ENCODE measurements at places on chromosomes 7 and 10.

- DNase-seq: no peak
Measured at GRCh38 chr7:19677180-19677579, 31.7 kb downstream of the POLR1F start.

GRCh38 chr7:3504384-3504783, 203.3 kb downstream of the SDK1 start:
- no peak for DNase-seq

- no peak for DNase-seq
Measured at GRCh38 chr7:143490717-143491306, 13.1 kb downstream of the TAS2R41 start.

GRCh38 chr7:118259115-118259514, 34.6 kb downstream of the ANKRD7 start:
- DNase-seq: no peak

- DNase-seq: no peak
Measured at GRCh38 chr7:33186192-33186591, 56.8 kb downstream of the BBS9 start.

GRCh38 chr7:91929463-91929862, 11.2 kb upstream of the AKAP9 start:
- DNase-seq: no peak

GRCh38 chr7:32222251-32222900, 152.2 kb upstream of the PDE1C start:
- DNase-seq: no peak

DNA sequence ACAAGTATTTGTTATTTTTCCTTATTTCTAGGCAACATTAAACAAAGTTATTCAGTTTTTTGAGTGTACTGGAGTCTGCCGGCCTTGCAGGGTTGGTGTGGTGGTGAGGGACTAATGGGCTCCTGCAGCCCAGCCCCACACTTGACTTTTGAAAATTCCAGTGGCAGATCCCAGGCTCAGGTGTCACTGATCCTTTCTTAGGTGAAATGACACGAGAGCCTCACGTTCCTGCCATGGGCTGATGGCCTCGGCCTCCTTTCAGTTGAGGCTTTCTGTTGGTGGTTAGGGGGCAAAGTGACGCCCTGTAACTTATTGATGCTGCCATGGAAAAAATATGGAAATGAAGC, 117.9 kb downstream of the NKX6-2 start:
- DNase-seq: no peak

- DNase-seq: no peak
Measured at GRCh38 chr7:1448958-1449357, 10.3 kb downstream of the MICALL2 start.

- DNase-seq: no peak
Measured at GRCh38 chr10:90966146-90966545, 45.3 kb upstream of the ANKRD1 start.

DNA sequence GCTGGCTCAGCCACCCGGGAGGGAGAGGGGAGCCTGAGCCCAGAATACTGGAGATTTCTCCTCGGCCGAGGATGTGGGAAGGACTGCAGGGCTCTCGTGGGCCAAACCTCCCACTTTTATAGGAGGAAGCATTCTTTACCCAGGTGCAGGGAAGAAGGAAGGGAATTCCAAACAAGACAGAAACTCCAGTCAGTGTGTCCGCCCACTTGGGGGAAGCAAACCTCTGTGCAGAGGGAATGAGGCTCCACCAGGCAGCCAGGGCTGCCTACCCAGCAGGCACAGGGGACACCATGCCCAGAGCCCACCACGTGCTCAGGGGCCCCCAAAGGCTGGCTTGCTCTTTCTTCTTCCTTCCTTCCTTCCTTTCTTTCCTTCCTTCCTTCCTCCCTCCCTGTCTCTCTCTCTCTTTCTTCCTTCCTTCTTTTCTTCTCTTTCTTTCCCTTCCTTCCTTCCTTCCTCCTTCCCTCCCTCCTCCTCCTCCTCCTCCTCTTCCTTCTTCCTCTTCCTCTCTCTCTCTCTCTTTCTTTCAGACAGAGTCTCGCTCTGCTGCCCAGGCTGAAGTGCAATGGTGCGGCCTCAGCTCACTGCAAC, 15.4 kb upstream of the FZD9 start:
- no peak for DNase-seq

DNA sequence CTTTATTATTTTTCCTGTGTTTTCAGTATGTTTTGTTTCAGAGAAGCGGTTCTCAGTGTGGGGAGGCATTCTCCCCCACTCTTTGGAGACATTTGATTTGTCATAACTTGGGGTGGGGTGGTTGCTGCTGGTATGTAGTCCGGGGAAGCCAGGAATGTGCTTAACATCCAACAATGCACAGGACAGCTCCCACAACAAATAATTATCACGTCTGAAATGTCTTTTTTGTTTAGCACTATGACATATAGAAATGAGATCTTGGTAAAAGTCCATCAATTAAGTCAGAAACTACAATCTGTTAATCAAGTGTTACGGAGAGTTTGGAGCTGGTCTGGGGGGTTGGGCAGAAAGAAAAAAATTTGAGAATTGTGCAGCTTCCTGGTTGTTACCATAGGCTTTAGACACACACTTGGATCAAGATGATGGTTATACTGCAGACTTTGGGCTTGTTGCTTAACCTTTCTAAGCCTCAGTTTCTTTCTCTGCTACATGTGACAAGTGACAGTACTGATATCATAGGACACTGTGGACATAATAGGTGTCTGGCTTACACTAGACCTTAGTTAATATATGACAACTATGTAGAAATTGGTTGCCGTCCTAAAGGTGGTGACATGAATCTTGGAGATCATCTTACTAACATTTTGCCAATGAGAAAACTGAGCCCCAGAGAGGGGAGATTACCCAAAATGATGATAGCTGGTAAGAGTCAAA, 113.7 kb downstream of the LRMDA start:
- no peak for DNase-seq

- no peak for DNase-seq
Measured at GRCh38 chr10:97590748-97591495, 1.4 kb downstream of the C10orf62 start.

GRCh38 chr10:128875956-128876736, 590.9 kb upstream of the MGMT start:
- no peak for DNase-seq

DNA sequence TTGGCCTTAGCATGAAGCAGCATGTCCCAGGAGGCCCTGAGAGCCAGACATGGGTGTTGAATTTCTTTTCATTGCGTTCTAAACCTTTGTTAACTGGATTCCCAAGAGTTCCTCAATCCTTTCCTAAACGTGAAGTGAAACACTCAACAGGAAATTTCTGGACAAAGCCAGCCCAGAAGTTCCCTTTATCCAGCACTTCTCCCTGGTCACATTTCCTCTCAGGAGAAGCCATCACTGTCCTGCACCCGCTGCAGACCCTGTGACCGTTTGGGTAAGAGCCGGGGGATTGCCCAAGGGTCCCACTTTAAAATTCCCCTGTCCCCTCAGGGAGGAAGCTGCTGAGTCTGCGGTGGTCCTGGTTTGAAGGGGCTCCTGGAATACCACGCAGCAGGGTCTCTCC, 88.0 kb upstream of the ZPBP start:
- no peak for DNase-seq

GRCh38 chr7:74069790-74070618, 13.6 kb upstream of the LIMK1 start:
- DNase-seq: no peak

- DNase-seq: no peak
Measured at GRCh38 chr10:123604506-123604905, 61.6 kb upstream of the GPR26 start.
